Stimulated activated CD8-positive, alpha-beta memory T cell treated with anti-CD3 and anti-CD28 coated beads, Interleukin-7, amount 100 ng/mL, for 1 hour (primary cell): ENCODE measurements at places on chromosomes 5 and 9.

- DNase-seq, result no peak
Observed at GRCh38 chr5:6872441-6873160, 159.4 kb downstream of the TENT4A start.

GRCh38 chr5:168152660-168153059, 138.8 kb upstream of the WWC1 start:
- DNase-seq, result no peak

GRCh38 chr5:133688391-133688790, 76.0 kb upstream of the FSTL4 start:
- DNase-seq, result no peak

DNA sequence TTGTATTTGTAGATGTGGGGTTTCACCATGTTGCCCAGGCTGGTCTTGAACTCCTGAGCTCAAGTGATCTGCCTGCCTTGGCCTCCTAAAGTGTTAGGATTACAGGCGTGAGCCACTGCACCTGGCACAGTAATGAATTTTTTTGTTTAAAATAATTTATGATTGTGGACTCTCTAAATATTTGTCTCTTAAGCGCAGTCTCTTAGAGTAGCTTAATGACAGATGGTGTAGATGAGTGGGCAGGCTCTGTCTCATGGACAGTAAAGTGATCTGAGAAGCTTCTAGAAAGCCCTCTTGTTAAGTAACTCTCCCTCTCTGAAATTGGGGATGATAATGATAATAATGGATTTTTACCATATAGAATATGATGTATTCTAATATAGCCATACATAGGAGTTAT, 47.5 kb upstream of the KIAA1958 start:
- DNase-seq, result no peak

DNA sequence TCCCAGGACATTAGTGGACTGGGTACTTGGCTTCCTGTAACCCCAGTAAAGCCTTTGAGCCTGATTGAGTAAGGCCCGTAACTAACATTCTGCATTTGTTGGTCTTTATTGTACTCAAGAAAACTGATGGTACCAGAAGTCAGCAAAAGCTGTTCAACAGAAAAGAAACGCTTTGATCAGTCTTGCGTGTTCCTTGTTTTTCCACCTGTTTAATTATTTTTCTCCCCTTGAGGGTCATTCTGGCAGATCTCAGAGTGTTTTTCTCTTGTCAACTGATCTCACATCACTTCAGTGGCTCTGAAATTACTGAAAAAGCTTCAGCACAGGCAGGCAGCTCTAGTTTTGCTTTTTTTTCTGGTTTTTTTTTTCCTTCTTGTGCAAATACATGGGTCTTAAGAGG, 6.1 kb upstream of the TMEM268 start:
- no peak for DNase-seq

GRCh38 chr5:133032852-133033742, 6.7 kb upstream of the ZCCHC10 start:
- DNase-seq, result no peak

DNA sequence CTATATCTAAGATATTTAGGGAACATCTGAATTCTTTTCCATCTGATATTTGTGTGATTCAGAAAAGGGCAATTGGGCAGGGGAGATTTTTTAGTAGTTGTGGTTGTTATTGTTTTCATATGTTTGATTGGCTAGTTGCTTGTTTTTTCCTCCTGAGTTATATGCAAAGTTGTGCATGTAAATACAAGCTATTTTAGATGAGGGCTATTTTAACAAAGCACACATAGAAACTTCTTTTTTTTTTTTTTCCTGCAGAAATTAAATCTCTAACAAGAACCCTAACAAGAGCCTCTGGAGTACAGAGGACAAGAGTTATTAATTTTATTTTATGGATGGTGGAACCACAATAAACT, 559.1 kb downstream of the CETN3 start:
- no peak for DNase-seq

DNA sequence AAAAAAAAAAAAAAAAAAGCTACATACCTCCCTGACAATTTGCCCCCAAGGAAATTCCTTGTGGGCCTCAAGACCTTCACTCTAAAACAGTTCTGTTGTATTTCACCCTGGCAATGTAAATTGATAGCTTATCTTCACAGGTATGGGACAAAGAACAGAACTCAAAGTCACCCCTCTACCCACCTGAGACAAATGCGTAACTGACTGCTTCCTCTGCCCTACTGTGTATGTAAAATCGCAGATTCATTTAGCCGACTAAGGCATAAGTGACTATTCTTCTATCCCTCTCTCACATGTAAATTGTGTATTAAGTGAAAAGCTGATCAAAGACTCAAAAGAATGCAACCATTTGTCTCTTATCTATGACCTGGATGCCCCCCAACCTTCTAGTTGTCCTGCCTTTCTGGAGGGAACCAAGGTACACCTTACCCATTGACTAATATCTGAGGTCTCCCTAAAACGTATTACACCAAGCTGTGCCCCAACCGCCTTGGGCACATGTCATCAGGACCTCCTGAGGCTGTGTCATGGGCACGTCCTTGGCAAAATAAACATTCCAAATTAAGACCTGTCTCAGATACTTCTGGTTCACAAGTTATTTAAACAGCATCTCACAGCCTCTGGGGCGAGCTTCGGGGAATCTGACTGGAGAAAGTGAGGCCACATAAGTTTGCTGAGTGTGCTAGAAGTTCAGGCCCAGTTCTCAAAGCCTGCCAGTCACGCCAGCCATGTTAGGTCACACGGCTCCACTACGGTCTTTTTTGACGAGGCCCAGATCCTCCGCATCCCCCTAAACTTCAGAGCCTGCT, 954 bp downstream of the TBCA start:
- no peak for DNase-seq

DNA sequence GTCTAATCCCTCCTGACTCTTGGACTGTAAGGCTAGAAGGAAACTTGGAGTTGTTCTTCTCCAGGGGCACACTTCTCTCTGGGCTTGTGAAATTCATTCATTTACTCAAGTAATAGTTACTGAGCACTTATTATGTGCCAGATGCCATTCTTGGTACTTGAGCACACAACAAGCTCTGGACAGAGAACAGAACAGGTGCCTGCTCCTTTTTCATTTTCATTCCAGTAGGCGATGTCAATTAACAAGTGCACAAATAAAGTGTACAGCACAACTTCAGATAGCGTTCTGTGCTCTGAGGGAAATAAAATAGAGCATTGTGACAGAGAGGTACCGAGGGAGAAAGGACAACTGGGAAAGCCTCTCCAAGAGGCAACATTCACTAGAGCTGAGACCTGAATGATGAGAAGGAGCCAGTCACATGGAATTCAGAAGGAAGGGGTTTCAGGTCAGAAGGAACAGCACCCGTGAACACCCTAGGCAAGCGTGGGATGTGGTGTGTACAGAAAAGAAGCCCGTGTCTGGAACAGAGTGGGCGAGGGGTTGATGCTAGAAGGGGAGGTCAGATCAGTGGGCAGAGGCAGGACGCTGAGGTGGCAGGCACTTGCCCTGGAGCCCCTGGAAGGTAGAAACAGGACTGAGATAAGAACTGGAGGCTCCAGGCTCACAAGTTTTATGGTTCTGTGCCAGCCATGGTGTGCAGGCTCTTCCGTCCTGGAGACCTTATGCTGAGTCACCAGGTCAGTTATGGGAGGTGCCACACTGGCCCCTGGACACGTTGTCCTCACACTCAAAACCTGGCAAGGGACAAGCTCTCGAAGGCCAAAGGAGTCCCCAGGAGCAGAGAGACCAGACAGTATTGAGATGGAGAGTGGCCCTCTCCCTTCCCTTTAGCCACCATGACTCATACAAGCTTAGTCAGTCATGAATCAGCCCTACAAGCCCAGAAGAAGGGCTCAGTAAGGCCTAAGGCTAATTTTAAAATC, 7.2 kb upstream of the ABLIM3 start:
- no peak for DNase-seq

GRCh38 chr5:111379391-111379816, 132.9 kb downstream of the STARD4 start:
- DNase-seq, result no peak

- no peak for DNase-seq
Observed at GRCh38 chr9:109499093-109499630, 1.1 kb upstream of the PTPN3 start.

- no peak for DNase-seq
Observed at GRCh38 chr5:7436521-7436920, 40.6 kb downstream of the ADCY2 start.

DNA sequence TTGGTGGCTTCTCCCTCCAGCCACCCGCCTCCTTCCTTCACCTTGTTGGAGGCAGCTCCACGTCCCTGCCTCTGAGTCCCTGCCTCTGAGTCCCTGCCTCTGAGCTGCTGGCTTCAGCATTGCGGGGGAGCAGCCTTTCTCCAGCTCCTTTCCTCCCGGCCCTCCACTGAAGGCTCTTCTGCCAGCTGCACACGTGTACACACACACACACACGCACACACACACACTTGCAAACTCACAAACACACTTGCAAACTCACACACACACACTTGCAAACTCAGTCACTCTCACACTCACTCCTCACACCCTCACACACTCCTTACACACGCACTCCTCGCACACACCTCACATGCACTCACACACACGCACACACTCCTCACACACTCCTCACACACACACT, 45.1 kb downstream of the C9orf50 start:
- DNase-seq, result no peak

DNA sequence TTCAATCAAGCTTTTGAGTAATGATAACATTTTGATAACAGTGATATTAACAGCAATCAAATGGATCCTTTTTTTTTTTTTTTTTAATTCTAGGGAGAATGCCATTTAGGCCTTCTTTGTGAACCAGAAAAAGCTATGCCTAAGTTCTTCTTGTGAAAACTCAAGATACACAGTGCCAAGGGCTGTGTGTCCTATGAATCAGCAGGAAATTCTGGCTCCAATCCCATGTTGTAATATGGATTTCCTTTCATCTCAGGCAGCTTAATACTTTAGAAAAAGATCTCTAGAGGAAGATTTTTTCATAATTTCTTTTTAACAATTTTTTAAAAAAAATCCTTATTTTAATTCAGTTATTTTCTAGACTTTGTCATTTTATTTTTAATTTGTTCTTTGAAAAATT, 96.1 kb downstream of the NUDT12 start:
- DNase-seq, result no peak

- no peak for DNase-seq
Observed at GRCh38 chr5:15521381-15522186, 21.6 kb downstream of the FBXL7 start.

GRCh38 chr9:97060796-97061195, 21.9 kb upstream of the CTSV start:
- DNase-seq, result no peak

DNA sequence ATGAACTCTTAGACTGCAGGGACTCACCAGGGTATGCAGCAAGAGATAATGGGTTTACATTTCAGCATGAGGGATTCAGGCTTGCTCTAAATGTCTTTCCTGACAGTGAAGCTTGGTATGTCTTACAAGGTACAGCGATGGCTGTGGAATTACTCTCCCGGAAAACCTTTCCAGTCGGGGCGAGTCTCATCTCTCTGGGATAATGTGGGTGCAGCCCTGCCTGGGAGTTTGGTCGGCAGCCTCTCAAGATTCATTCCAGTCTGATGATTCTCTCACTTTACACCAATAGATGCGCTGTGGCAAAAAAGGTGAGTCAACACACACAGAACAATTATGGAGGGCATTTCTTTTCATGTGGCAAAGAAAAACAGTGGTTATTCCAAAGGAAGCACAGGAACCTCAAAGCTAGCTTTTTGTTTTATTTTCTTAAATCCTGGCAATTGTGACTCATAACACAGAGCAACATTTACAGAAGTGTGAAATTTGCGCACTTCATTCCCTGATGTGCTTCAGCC, 190.3 kb downstream of the DCP2 start:
- no peak for DNase-seq

DNA sequence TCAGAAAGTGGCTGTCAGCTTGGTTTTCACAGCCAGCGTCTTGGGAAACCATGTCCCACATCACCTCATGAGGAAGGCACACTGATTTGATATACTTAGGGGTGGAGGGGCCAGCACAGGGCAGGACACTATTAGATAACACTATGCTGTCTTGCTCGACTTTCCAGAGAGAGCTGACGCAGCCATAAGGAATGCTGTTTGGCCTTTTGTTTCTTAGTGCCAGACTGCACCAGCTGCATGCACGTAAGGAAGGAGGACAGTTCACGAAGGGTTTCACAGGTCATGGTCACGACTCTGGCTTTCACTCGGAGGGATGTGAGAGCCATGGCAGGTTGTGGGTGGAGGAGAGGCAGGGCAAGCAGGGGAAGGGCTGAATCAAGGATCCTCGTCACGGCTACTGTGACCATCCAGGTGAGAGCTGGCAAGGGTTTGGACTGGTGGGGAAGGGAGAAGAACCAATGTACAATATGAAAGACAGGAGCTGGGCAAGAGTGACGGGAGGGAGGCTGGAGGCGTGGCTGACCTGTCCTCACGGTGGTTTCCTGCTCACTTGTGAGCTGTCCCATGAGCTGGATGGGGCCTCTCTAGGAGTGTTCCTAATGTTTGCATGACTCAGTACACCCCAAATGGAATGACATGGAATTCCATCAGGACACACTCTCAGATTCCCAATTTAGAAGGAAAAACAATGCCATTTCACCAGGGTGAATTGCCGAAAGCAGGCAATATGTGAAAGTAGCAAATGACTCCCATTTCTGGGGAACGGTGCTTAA, 61.7 kb downstream of the OTULIN start:
- DNase-seq, result no peak

- DNase-seq, result peak; percentile 55
Observed at GRCh38 chr9:130053504-130054324, at the start of gene GPR107. Gene GPR107, plus strand, starts transcription at chr9:130053906. Its CDS starts 27 bp downstream, at chr9:130053933.

DNA sequence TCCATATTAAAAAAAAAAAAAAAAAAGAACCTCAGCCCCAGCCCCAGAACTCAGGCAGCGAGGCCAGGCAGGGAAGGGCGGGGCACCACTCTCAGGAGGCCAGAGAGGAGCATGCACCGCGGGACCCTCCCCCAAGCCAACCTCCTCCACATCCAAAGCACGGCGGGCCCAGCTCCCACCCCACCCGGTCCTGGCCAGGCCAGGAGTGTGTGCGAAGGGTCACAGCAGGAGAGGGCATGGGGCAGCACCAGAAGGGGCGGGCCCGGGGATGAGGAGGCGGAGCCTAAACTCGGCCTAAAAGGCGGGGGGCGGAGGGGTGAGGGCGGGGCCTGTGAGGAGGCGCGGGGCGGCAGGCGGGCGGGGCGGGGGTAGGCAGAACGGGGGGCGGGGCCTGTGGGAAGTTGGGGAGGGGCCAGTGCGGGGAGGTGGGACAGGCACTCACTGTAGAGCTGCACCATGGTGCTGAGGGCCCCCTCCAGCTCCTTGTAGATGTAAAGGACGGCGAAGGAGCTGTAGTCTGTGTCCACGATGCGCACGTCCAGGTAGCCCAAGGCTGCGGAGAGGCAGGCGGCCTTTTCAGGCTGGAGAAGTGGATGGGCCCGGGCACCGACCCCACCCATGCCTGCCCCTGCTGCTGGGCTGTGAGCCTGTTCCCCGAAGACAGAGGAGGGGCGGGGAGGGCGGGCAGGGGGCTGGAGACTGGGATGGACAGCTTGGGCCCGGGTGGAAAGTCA, 1.2 kb downstream of the LCN15 start:
- no peak for DNase-seq
